AG08395 (cell line): ENCODE measurements at places on chromosomes 3 and 15.

DNA sequence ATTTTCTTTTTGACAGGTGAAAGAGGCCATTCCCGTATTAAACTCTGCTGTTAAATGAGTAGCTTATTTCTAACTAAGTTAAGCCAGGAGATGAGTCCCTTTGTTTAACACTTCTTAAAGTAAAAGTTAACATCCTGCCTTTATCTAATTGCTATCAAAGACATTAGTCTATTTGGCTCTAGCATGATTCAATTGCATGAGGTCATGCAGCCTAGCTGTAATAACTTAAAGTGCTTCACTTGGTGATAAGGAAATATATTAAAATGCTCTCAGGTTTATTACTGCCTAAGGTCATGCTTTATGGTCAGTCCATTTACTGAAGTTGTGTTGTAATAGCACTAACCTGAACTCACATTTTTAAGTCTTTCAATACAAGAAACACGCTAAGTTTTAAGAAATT is 82.3 kb upstream of the MLF1 start:
- DNase-seq, result no peak

- DNase-seq, result no peak
Observed at GRCh38 chr3:111260878-111261277, 189.3 kb downstream of the NECTIN3 start.

DNA sequence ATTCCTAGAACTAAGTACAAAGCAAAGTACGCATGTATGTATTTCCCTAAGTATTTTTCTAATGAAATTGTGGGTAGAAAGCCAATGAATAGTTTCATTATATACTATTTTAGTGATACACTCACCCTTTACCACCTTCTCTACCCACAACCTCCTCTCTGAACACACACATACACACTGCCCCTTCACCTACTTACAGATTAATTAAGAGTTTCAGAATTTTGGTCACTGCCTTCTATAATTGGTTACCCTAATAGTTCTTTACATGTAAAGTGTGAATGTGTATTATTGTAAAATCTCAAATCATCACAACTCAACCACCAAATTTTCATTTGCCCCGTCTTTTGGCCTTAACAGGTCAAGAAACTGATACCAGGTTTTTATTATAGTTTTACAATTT is 7.2 kb downstream of the PFN2 start:
- no peak for DNase-seq

GRCh38 chr3:14413381-14414071 is 11.1 kb downstream of the SLC6A6 start:
- no peak for DNase-seq

DNA sequence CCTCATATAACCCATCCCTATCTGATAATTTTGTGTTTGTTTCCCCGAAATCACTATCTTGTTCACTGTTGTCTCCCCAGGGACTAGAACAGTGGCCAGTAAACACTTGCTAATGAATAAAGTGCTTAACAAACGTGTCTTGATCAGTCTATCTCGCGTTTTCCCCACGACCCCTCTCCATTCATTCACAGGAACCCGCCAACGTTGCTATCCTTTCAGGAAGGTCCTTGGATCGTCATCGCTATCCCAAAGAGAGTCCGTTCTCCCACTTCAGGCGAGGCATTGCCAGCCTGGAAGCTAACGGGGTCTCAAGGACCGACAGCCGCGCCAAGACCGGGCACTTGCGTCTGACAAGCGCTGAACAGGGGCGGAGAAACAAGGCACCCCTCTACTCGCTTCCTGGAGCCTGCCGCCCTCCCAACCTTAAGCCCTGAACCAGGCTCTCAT is 344 bp downstream of the LINS1 start:
- no peak for DNase-seq

DNA sequence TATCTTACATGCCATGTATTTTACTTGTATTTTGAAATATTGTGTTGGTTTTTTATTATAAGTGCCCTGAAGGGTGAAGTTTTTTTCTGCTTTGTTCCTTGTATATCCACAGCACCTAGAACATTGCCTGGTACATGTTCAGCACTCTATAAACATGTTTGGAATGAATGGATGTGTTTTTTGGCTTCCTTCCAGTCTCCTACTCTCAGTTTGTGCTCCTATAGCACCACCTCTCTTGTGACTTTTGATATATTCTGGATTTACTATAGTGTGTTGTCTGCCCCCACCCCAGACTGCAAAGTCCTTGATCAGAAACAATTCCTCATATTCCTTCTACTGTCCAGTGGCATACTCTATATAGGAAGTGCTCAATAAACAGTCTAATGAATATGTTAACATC is 60.6 kb downstream of the PLCL2 start:
- DNase-seq, result no peak

DNA sequence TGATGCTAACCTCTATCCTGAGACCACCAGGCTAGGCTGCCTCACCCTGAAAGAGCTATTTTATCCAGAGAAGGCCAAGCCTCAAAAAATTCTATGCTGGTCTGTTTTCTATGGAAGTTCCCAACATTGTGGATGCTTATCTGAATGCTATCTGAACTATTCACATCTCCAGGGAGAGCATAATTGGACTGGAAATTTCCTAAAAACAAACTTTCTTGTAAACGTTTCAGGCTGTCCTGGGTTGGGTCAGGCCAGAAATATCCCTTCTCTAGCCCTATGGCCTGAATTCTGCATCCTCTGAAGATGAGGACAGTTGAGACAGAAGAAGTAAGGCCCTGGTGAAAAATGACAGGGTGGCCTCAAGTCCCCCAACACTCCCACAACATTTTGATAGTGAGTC is 706.4 kb upstream of the NR2F2 start:
- no peak for DNase-seq

- no peak for DNase-seq
Observed at GRCh38 chr15:27050163-27050562, 79.2 kb downstream of the GABRG3 start.

DNA sequence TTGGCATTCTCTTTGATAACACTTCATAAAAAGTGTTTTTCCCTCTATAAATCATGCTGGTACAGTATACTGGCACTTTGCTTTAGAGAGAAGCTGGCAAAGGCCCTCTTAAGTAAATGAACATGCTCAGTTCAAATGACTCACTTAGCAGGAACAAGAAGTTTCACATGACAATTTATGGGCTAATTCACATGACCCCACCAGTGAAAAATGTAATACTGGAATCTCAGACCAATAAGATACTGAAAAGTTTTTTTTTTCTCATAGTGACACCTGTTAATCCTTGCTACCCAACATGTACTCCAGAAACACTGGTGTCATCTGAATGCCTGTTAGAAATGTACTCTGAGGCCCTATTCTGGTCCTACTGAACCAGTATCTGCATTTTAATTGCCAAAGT is 13.9 kb downstream of the BTBD1 start:
- DNase-seq, result peak; percentile 53

DNA sequence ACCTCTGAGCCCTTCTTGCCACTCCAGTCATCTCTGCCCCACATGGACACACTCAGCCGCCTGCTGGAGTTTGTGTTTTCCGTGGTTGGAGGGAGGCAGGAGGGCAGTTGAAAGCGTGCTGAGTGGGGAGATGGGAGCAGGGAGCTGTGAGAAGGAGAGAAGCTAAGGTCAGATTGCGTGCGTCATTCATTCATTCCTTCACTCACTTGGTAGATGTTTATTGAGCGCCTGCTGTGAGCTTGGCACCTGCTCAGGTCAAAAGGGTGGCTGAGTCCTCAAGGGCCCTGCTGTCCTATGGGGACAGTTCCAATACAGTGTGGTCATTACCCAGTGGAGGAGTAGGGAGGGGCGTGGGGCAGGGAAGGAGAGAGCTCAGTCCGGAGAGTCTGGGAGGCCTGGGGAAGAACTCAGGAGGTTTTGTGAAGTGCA is 23.5 kb downstream of the LIMD1 start:
- no peak for DNase-seq
